ENCODE measurements at places on chromosomes 3 and 15.

DNA sequence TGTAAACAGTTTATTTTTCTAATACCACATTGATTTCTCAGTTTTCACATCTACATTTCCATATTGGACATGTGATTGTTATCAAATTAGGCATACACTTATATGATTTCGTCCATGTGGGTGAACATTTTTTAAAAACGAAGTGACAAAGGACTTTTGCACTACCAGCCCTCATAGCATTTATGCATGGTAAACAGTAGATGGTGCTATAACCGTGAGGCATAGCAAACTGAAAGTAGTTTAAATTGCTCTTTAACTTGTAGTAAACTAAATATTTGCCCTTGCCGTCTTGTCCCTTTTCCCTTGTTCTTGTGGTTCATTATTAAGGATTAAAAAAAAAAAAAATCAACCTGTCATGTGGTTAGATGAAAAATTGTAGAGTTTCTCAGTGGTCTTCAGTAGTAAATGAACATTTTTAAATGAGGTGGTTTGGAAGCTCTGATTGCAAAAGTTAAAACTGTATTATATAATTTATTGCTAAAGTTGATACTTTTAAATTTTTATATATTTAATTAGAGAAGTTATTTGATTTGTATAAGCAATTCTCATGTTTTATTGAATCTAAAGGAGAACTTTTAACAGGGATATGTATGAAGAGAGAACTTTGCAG, 24.0 kb downstream of the STX19 start:
- DNase-seq, result peak; percentile 46

GRCh38 chr15:41512512-41512939, 1.1 kb downstream of the LTK start:
- no peak for DNase-seq

DNA sequence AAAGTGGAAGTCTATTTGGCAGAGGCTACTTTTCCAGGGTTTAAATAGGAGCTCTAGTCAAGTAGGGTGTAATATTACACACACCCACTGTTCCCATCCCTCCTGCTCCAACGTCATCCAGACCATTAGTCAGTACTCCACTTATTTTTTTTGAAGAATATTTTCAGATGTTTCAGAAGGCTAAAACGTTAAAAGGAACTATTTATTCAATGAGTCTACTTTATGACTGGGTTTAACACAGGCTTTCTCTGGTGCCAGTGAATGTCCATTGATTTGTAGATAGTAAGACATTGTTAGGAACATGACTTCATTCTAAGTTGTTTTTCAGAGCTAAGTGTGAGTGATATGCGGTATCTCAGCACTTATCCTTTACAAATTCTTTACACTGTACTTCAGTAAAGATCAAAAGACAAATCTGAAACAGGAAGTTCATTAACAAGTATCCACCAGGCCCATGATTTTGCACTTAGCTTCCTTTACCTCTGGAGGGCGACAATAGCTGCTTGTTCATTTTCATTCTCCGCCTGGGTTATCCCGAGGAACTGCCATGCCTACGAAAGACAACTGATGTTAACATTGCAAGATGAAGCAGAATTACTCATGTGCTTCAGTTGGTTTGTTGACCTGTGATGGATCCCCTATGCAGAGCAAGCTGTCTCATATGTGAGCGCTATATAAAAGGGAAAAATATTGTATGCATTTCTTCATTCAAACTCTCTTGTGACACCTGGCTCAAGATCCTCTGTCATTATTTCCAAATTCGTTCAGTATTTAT, 158.7 kb downstream of the USP13 start:
- peak; percentile 75 for DNase-seq

GRCh38 chr15:74399100-74399499, 31.7 kb upstream of the CYP11A1 start:
- no peak for DNase-seq

- DNase-seq, result no peak
Observed at GRCh38 chr15:67415181-67415580, 105.8 kb upstream of the C15orf61 start.

GRCh38 chr3:196238612-196239560, 22.6 kb downstream of the SLC51A start:
- no peak for DNase-seq

DNA sequence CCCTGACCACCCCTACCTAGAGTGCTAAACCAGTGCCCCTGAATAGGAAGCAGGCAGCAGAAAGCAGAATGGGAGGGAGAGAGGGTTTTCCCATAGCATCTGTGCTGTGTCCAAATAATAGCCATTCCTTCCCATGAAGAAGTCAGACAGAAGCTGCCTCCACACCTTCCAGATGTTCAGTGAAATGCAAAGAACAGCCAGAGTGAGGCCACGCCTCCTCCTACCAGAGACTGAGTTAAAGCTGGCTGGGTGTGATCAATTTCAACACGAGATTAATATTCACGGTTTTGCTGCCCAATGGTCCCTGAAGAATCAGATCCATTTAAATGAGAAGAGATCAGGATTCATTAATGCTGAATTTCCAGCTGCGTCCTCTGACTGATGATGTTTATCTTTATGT, 111.8 kb downstream of the SRGAP3 start:
- DNase-seq, result no peak

- DNase-seq, result no peak
Observed at GRCh38 chr15:80562033-80562432, 133.1 kb upstream of the ABHD17C start.

GRCh38 chr3:55434789-55435188, 52.3 kb downstream of the WNT5A start:
- DNase-seq, result no peak

DNA sequence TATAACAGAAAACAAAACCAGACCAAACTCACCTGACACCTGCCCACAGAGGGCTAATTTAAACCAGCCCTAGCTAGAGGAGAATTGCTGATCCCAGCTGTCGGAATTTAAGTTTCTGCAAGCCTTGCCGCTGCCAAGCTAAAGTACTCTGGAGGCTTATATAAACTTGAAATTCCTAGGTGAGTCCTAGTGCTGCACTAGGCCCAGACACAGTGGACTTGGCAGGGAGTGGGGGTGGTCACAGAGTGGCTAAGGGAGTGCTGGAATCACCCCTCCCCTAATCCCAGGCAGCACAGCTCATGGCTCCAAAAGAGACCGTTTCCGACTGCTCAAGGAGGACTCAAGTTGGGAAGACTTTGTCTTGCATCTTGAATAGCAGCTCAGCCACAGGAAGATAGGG, 17.6 kb downstream of the TMCO5A start:
- no peak for DNase-seq

DNA sequence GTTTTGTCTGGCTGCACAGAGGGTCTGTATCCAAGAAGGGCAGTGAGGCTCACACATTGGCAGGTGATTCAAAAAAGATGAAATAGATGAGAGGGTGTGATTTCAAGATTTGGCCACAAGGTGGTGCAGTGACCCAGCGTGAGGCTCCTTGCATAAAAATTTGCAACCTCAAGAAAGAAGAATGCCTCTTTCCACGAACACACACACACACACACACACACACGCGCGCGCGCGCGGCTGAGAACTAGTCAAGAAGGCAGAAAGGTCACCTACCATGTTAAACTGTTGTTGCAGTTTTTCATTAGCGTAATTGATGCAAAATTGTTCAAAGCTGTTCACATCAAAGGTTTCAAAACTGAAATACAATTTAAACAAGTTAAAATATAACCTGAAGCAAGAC, 39.2 kb downstream of the MYO5C start:
- DNase-seq, result peak; percentile 77

- no peak for DNase-seq
Observed at GRCh38 chr15:63040509-63040908, 2.0 kb upstream of the TPM1 start.

DNA sequence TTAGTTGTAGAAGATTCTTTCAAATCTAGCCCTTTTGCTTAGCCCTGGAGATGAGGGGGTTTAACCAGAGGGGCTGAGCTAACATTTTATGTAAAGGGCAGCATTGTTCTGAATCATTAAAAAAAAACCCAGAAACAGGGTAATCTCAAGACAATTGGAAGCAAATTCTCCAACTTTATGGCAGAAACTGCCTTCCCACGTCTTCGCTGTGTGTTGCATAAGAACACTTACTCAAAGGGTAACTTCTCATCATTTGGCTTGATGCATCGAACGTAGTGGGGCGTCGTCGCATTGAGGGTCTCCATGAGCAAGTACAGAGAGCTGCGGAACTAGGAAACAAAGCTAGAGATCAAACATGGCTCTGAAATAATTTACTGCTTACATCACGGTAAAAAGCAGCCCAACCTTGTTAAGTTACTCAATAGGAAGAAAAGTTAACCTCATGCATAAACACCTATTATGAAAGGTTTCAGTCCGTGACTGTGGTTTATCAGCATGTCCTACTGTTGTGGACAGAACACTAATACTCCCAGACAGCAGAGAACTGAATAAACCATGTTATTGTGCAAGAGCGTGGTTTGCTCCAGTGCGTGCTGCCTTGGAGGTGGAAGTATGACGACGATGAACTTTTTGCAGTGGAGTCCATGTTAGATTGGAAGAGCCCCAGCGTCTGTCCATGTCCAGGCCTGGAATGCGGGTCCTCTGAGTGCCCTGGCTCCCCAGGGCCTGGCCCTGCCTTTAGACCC, 48.7 kb downstream of the MYO5C start:
- no peak for DNase-seq

GRCh38 chr3:107907996-107908395, 182.8 kb downstream of the CD47 start:
- no peak for DNase-seq

GRCh38 chr3:186166491-186167288, 57.8 kb upstream of the ETV5 start:
- DNase-seq, result no peak

DNA sequence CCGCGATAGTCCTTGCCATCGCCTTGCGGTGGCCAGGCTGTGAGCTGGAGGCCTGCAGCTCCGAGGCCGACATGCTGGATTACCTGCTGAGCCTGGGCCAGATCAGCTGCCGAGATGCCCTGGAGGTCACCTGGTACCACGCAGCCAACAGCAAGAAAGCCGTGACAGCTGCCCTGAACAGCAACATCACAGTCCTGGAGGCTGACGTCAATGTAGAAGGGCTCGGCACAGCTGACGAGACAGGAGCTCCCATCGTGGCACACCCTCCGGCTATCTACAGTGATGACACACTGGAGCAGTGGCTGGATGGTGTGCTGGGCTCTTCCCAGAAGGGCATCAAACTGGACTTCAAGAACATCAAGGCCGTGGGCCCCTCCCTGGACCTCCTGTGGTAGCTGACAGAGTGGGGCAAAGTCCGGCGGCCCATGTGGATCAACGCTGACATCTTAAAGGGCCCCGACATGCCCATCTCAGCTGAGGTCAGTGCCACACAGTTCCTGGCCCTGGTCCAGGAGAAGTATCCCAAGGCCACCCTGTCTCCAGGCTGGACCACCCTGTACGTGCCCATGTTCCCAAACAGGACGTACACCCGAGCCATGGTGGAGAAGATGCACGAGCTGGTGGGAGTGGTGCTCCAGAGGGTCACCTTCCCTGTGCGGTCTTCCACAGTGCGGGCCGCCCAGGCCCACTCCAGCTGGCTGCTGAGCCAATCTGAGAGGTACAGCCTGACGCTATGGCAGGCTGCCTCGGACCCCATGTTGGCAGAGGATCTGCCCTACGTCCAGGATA, 70.2 kb downstream of the FAM43A start:
- DNase-seq, result no peak

DNA sequence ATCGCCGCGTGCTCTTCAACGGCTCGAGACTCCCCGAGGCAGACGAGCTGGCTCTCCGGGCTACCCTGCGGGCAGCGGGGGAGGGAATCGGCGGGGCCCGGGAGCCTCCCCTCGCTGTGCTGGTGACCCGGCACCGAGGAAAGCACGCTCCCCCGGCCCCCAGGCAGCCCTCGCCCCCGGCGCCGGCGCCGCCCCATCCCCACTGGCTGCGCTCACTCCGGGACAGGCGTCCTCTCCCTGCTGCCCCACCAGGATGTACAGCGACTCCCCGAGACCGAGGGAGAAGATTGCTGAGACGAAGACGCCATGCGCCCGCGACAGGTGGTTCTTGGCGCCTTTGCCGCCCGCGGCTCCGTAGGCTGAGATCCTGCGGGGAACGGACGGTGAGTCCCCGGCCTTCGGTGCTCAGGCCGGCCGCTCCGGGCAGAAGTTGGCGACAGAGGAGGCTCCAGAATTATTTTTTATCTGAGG, 1.7 kb downstream of the LTK start:
- no peak for DNase-seq

GRCh38 chr3:56823421-56823926, 21.7 kb upstream of the ARHGEF3 start:
- DNase-seq, result no peak

DNA sequence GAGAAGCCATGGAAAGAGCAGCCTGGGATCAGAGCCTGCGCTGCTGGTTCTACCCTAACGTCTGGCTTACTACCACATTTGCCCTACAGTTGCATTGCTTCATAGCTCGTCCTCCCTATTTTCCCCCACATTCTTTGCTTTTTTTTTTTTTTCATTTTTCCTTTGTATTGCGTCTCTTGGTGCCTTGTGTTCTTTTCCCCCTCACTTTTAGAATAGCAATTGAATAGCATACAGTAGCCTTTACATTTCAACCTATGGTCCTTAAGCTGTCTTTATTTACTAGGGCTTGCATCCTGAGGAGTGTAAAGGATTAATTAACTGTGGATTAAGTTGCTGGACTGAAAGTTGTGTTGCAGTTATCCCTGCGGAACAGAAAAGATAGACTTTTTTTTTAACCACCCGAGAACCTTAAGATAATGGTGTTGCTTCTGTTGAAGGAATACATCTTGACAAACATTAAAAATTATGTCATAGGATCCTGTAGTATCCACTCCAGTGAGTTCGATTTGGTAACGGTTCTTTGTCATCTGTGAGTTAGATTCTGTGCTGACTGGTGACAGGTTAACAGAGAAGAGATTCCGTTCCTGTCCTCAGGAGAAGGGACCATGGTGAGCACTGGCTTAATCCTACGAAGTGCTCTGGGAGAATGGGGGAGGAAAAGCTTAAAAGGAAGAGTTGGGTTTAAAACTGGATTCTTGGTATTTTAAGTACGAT, 417.4 kb upstream of the NAALADL2 start:
- no peak for DNase-seq

DNA sequence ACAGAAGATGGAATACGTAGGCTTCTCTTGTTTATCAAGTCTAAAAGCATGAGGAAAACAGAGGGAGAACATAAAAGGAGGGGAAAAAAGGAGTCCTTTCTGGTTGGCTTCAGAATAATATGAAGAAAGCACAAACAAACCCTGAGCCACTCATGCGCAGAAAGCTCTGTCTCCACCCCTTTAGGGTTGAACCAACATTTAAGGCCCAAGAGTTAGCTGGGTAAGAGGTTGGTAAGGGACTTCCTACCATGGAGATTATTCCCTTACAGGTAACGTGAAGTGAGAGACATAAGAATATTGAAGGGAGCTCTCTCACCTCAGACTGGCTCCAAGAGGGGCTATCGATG, 145.3 kb downstream of the RORA start:
- no peak for DNase-seq

- peak; percentile 47 for DNase-seq
Observed at GRCh38 chr3:62607287-62608029, 234.1 kb upstream of the FEZF2 start.

DNA sequence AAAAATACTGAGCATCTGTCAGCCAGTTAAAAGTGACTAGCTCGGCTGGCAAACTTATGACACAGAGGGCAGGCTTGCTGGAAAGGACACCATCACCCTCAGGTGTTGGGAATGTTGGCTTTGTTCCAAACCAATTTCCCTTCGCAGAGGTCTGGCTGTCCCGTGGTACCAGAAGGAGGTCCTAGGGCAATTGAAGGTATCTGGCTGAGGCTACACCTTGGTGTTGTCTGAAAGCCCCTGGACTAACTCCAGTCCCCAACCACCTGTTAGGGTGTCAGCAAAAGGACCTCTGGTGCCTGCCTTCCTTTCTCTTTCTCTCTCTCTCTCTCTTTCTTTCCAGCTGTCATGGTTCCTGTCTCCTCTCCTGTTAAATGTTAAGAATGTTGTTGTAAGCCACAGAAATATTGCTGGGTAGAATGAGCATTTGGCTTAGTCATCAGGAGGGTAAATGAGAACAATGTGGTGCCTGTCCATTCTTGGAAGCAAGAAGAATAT, 12.5 kb downstream of the PRR20G start:
- DNase-seq, result no peak
